ENCODE measurements at places on chromosomes 3 and 15.

DNA sequence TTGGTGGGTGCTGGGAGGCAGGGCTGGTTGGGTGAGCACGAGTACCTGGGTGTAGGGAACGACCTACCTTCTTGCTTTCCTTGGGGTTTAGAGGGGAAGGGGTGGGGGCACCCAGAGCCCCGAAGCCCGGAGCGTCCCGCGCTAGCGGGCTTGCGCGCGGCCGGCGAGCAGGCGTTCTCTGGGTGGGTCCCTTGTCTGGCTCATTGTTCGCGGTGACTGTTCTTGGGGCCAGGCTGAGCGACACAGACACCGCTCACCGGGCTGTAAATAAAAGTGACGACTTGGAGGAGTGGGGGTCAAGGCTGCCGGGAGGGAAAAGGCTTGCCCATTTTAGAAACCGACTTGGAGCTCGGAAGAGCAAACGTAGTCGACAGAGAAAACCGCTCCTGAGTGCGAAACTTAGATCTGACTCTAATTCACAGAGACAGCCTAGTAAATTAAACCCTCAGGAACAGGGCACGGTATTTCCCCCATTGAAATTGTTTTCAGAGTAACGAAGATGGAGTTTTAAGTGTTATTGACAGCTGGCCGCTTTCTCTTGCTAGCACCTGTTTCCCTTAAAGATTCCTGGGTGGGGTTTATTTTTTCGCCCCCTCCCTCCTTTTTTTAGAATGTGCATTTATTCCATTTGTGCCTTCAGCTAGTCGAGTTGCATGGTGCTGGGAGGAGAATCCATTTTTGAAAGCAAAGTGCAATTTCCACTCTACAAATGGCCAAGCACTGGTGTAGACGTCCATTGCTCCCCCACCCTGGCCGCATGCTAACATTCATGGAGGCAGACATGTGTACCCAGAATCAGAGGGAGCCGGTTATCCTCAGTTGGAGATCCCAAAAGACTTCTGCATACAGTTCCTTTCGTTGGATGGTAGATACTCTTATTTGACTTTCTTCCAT is 532.1 kb upstream of the SEMA6D start:
- DNase-seq: no peak

DNA sequence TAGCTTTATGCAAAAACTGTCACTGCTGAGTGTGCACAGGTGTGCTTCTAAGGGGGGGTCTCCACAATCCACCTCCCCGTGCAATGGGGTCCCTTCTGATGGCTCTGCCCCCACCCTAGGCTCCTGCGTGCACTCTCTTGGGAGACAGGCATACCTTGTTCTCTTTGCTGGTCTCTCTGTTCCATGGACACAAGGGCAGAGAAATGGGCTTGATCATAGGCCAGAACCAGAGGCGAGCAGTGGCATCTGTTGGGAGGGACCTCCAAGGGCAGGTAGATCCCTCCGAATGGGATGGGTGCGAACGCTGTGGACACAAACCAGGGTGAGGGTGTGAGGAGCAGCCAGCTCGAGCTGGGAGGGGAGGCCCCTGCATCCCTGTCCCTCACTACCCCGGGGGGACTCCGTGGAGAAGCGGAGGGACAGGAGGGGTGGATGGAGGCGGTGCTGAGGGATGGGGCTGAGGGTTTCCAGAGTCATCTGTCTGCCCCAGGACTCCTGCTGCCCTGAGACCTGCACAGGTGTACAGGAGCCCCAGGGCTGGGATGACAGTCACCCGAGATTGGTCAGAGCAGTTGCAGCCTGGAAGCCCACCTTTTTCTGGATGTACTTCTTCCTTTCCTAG is 175.0 kb downstream of the KLF13 start:
- no peak for DNase-seq

GRCh38 chr3:127493924-127494646 is 96.4 kb downstream of the TPRA1 start:
- no peak for DNase-seq

GRCh38 chr3:41629986-41630385 is 331.9 kb downstream of the ULK4 start:
- DNase-seq: no peak

DNA sequence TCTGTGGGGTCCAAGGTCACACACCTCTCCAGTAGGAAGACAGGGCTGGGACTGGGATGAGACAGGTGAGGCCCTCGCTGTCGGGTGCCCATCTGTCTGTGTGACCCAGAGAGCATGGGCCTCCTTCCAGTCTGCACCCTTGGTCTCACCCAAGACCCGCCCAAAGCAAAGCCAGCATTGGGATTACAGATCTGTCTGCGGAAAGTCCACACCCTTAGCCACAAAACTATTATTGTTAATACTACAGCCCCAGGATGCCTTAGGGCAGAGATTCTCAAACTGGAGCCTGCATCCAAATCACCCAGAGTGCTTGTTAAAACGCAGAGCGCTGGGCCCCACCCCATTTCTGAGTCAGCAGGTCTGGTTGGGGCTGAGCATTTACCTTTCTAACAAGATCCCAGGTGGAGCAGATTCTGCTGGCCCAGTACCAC is 58.5 kb upstream of the ZNF148 start:
- DNase-seq: no peak

- no peak for DNase-seq
Observed at GRCh38 chr3:94167346-94167745, 104.5 kb downstream of the NSUN3 start.

GRCh38 chr15:39358441-39359041 is 222.3 kb upstream of the THBS1 start:
- no peak for DNase-seq

DNA sequence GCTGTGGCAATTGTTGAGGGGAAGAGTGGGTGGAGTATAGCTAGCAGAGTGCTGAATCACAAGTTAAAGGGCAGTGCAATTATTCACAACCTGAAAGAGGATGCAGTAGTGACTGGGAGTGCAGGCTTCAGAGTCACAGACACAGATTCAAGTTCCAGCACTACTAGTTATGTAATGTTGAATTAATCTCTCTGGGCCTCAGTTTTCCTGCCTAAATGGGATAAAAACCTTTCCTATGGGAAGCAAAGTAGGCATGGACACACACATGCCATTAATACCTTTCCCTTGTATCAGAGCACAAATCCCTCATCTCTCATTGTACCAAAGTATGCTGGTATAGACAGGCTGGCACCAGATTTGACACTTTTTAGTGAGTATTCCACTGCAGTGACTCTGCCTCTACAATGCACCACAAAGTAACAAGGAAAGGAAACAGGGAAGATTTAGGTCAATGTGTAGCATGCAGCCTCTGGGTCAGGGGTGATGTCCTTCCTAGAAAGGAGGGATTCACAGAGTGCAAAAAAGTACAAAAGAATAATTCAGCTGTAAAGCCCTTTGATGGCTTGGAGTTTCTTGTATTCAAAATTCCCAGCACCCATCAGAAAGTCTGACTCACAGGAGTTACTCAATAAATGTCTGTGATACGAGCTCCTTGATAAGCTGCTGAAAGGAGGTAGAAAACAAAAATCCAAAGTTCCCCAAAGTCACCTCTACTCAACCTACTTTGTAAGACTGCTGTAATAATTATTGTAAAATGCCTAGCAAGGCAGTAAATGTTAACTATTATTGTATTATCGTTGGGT is 507.5 kb upstream of the TGFBR2 start:
- DNase-seq: no peak

Measured in A549 (cell line).